HAP-1 (cell line): ENCODE measurements at places on chromosomes 6 and 20.

GRCh38 chr20:9689041-9689440 is 149.8 kb downstream of the PAK5 start:
- DNase-seq: no peak

DNA sequence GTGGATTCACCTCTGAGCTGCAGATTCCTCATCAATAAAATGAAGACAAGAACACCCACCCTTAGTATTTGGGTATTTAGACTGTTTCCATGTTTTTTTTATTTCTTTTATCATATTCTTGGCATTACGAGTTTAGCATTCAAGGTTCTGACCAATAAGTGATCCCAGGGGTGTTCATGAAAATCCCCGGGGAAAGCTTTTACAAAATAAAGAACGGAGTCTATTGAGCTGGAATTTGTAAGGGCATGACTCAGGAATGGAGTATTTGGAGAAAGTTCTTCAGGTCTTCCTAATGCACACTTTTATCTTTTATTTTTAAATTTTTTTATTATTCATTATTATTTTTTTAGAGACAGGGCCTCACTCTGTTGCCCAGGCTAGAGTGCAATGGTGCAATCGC is 19.4 kb upstream of the TOX2 start:
- no peak for DNase-seq

DNA sequence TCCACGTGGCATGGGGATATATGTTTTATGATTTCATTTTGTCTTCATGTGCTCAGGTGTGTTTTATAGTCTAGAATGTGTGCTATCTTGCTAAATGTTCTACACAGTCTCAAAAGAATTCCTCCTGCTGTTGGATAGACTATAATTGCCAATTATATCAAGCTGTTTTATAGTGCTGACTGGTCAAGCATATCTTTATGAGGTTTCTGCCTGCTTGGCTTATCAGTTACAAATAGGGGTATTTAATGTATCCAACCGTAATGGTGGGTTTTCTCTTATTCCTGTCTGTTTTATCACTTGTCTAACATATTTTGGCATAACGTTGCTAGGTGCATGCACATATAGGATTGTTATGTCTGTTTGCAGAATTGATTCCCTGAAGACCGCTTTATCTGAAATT is 201.3 kb downstream of the EYS start:
- DNase-seq: no peak

GRCh38 chr6:20630617-20631548 is 96.6 kb downstream of the CDKAL1 start:
- no peak for DNase-seq

- DNase-seq: no peak
Measured at GRCh38 chr6:129102741-129103140, 219.8 kb downstream of the LAMA2 start.

- no peak for DNase-seq
Measured at GRCh38 chr6:20188630-20189075, 23.6 kb downstream of the MBOAT1 start.

- peak; percentile 27 for DNase-seq
Measured at GRCh38 chr6:118705544-118706491, 54.4 kb upstream of the CEP85L start.

GRCh38 chr6:133179481-133179880 is 61.7 kb upstream of the EYA4 start:
- peak; percentile 37 for DNase-seq

DNA sequence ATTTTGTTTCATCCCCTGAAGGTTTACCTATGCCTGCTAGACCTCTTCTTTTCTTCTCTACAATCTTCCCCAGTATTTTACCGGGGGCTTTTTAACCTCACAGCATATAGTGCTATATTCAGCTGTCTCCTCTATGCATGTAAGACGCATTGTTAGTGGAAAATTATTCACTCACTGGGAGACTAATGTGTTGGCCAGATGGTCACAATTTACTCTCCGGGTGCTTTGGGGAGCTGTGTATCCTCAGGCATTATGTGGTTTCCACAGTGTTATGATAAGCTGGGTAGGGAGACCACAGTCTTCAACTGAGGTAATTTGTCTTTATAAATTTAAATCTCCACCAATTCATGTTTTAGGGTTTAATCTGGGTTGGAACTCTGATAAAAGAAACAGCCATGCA is 553.8 kb upstream of the PTCHD4 start:
- DNase-seq: peak; percentile 14

DNA sequence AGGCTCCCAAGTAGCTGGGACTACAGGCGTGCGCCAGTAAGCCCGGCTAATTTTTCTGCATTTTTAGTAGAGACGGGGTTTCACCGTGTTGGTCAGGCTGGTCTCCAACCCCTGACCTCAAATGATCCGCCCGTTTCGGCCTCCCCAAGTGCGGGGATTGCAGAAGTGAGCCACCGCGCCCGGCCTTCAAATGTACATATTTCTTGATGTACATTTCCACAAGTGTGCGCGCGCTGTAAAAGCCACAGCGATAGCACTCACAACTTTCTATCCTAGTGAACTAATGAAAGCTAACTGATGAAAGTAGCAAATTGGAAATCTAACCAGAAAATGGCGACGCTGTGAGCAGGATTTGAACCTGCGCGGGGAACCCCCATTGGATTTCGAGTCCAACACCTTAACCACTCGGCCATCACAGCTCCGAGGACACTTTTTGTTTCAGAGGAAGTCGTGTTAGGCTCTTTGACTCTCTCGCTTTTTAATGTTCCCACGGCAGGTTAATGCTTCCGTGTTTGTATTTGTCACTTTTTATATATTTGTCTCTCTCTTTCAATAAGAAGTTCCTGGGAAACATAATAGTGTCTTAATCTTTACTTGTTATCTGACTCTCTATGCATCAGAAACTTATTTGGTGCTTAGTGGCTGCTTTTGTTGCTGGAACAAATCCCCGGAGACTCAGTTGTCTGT is 199.4 kb upstream of the ZNF184 start:
- peak; percentile 29 for DNase-seq

- DNase-seq: peak; percentile 20
Measured at GRCh38 chr6:73452107-73452461, at the start of gene CGAS. Gene CGAS, minus strand, starts transcription at chr6:73452297. Its CDS starts 116 bp downstream, at chr6:73452181.

- no peak for DNase-seq
Measured at GRCh38 chr20:45036044-45036755, 64.7 kb downstream of the KCNS1 start.

GRCh38 chr20:50708845-50709635 is 17.7 kb upstream of the RIPOR3 start:
- no peak for DNase-seq

GRCh38 chr6:5763407-5763806 is 243.3 kb downstream of the NRN1 start:
- DNase-seq: no peak

DNA sequence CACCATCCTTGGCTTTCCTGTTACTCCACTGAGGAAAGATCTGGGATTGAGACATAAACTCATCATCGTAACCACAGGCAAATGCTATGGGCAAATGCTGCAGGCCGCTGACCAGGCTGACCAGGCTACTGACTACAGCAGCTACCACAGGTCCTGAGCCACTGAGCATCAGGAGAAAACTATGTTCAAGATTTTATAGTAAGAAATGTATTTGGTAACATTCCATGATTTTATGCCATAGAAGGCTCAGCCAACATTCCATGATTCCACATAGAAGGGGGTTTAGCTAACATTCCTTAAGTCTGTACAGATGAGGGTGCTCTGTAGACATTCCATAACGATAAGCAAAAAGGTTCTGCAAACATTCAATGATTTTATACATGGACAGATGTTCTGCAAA is 16.1 kb upstream of the B4GALT5 start:
- DNase-seq: no peak

GRCh38 chr6:169097381-169097959 is 156.2 kb downstream of the THBS2 start:
- DNase-seq: no peak

GRCh38 chr6:161630674-161631073 is 356.8 kb upstream of the AGPAT4 start:
- no peak for DNase-seq

GRCh38 chr20:18252597-18253451 is 35.5 kb upstream of the ZNF133 start:
- no peak for DNase-seq

DNA sequence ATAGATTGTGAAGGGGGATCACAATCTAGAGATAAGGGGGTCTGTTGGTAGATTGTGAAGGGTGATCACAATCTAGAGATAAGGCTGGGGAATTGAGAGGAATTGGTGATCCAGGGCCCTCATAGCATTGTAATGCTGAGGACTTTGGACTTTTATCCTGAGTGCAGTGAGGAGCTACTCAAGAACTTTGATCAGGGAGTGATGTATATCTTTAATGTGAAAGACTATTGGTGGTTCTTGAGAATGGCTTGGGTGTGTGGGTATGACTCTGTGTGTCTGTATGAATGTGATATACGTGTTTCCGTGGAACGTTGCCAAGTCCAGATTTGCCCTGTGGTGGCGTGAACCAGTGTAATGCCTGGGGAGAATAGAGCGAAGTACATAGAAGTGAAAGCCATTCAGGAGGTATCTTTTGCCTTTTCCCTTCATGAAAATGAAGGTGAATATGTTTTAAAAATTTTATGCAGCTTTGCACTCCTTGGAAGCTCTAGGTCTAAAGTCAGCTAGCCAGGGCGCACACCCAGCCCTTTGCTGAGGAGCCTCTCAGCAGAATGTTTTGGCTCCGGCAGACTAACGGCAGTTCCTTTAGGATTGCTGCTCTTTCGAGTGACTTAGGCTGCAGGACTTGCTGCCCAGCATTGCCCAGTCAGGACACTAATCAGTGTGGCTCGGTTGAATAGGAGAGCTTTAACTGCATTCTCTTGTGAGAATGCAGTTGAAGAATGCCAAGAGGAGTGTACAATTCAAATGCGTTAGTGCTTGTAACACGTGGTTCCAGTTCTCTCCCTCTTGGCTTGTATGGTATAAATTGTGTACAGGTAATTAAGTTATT is 3.5 kb downstream of the ZFAND3 start:
- peak; percentile 52 for DNase-seq

GRCh38 chr20:35661053-35661452 is 3.6 kb downstream of the CPNE1 start:
- DNase-seq: no peak

GRCh38 chr6:6689400-6690143 is 101.1 kb downstream of the LY86 start:
- no peak for DNase-seq

GRCh38 chr6:142558786-142559185 is 257.0 kb downstream of the ADGRG6 start:
- DNase-seq: no peak

GRCh38 chr6:67888546-67888885 is 746.6 kb upstream of the ADGRB3 start:
- no peak for DNase-seq

GRCh38 chr6:78911218-78911940 is 44.0 kb downstream of the IRAK1BP1 start:
- no peak for DNase-seq
